ENCODE measurements at places on chromosomes 1 and 21.

DNA sequence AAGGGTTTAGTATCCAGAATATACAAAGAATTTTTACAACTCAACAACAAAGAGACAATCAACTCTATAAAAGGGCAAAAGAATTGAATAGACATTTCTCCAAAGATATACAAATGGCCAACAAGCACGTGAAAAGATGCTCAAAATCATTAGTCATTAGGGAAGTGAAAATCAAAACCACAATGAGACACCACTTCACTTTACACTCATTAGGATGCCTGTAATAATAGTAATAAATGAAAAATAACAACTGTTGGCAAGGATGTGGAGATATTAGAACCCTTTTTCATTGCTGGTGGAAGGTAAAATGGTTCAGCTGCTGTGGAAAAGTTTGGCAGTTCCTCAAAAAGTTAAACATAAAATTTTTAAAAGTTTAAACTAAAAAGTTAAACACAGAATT lies 7.0 kb upstream of the ABCD3 start:
- no peak for DNase-seq

DNA sequence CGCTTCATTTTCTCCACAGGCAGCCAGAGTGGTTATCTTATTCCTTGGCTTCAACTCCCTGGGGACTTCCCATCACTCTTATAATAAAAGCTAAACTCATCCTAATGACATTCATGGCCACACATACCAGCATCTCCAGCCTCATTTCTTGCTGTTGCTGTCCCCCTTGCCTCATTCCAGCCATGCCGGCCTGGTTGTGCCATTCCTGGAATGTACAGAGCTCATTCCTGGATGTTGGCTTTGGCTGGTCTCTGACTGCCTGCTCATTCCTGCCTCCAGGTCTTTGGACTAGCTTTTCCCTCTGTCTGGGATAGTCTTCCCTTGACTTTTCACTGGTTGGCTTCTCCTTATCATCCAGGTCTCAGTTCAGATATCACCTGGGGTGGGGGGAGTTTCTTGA lies 2.4 kb upstream of the PEF1 start:
- DNase-seq = no peak

GRCh38 chr1:230536641-230537155 lies 105.6 kb upstream of the COG2 start:
- DNase-seq = no peak

GRCh38 chr1:23816361-23816760 lies 8.9 kb downstream of the HMGCL start:
- DNase-seq = no peak

DNA sequence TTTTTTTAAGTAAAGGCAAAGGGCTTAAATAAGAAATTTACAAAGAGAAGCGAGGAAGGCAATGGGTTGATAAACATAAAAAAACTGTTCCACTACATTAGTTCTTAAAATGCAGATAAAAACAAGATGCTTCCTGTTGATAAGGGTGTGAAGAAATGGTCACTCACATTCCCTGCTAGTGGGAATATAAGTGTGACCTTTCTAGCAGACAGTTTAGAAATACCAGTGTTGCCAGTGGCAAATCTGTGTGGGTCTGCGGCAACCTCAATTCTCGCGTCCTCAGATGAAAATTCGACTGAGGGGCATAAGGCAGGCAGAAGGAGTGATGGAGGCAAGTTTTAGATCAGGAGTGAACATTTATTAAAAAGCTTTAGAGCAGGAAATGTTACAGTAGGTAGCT lies 151.1 kb downstream of the NTNG1 start:
- DNase-seq = no peak

DNA sequence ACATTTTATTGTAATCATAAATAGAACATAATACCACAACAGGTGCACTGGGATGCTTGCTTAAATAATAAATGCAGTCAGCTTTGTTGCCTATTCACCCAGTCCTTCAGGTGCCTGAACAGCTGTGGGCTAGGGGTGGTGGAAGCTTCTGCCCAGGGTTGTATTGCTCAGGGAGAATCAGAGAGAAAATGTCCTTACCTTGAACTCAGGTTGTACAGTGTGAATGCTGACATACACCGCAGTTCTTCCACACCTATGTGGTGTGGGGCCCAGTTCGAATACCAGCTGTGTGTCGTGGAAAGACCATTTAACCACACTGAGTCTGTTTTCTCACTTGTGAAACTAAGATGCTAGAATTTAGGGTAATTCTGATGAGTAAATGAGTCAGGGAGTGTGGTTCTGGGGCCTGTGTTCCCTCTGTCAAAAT lies 115.7 kb upstream of the ATP1A1 start:
- no peak for DNase-seq

DNA sequence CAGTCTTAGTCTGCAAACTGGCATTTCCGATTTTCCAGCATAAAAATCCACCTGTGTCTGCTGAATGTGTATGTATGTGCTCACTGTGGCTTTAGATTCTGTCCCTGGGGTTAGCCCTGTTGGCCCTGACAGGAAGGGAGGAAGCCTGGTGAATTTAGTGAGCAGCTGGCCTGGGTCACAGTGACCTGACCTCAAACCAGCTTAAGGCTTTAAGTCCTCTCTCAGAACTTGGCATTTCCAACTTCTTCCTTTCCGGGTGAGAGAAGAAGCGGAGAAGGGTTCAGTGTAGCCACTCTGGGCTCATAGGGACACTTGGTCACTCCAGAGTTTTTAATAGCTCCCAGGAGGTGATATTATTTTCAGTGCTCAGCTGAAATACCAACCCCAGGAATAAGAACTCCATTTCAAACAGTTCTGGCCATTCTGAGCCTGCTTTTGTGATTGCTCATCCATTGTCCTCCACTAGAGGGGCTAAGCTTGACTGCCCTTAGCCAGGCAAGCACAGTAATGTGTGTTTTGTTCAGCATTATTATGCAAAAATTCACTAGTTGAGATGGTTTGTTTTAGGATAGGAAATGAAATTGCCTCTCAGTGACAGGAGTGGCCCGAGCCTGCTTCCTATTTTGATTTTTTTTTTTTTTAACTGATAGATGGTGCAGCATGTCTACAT lies 2.5 kb upstream of the OLFML3 start:
- DNase-seq = no peak

DNA sequence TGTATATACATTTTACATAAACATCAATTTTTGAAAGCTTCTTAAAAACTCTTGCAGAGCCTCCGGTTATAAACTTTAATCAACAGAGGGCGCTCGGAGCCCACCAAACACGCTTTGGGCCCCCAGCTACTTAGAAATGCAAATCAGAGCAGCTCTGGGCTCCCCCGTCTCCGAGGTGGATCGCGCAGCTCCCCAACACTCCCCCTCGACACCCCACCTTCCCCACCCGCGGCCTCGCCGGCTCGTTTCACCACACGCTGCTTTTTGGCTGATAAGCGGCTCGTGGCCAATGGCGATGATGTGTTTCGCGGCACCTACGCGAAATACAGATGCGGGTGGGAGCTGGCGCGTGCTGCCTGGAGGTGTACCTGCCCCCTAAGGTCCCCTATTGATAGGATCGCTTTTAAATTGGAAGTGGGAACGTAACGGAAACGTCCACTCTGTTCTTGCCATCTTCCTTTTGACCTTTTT lies 1.7 kb upstream of the KIF26B start:
- peak; percentile 17 for DNase-seq

- DNase-seq = no peak
These were observed 152.4 kb downstream of the HLX start for GRCh38 chr1:221031458-221032203.
